ENCODE measurements at places on chromosomes 11 and 22. TPM values are rescaled to one million over a fixed set of nuclear protein-coding genes. Genes with fewer than 3 reads are reported as not detected.

CD81 gene
- 424 TPM for total RNA-seq

DNA sequence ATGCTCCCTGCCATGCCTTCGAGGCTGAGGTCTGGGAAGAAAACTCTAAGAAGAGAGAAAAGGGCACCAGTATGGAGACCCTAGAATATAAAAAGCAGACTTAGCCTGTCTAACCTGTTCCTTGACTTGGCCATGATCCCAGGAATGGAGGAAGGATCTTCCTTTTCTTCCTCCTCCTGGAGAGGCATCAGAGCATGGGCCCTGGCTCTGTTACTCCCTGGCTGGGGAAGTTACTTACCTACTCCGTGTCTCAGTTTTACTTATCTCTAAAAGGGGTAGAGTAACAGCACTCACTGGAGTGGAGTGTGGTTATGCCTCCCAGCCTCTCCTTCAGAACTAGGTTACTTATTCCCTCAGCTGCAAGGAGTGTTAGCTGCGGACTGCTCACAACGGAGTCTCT lies 55.2 kb upstream of the PHF21A start:
- no peak for DNase-seq

DNA sequence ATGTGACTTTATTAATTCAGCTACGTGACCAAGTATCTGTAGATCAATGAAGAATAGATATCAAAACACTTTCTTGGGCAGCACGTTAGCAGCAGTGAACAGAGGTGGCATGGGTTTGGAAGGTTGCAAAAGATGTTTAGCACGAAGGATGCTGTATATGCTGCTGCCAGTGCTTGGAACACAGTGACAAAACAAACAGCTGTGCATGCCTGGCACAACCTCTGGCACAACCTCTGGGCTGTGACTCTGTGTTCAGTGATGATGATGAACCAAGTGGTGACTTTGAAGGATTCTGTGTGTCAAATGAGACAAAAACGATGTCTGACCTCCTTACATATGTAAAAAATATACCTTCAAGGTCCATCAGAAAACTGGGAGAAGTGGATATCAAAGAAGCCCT lies 104.7 kb downstream of the TBC1D22A start:
- DNase-seq, result no peak

- DNase-seq, result no peak
Measured at GRCh38 chr11:34650528-34650927, 29.6 kb downstream of the EHF start.

MTA2 gene
- total RNA-seq, result 157 TPM

GRCh38 chr22:33969045-33969444 lies 48.8 kb upstream of the LARGE1 start:
- no peak for DNase-seq

- DNase-seq, result no peak
Measured at GRCh38 chr11:126523441-126524205, 168.1 kb downstream of the ST3GAL4 start.

PYGM gene
- 0.26 TPM for total RNA-seq

DNA sequence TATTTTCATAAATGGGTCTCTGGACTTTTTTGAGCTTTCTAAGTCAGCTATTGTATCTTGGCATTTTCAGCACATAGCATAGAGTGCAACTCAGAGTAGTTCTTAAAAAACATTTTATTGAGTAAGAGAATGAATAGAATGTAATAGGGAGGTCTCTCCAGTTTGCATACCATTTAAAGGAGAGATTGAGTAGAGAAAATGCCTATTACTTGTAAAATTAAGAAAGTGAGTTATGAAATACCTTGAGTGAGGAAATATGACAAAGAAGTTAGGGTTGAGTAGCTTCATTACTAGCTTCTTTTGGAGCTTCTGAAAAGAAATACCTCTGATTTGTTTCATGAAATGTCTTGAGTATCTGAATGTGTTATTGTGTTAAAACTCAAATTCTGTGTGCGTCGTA lies 140.0 kb downstream of the AASDHPPT start:
- DNase-seq, result no peak

TMEM191B gene
- 1.3 TPM for total RNA-seq

DNA sequence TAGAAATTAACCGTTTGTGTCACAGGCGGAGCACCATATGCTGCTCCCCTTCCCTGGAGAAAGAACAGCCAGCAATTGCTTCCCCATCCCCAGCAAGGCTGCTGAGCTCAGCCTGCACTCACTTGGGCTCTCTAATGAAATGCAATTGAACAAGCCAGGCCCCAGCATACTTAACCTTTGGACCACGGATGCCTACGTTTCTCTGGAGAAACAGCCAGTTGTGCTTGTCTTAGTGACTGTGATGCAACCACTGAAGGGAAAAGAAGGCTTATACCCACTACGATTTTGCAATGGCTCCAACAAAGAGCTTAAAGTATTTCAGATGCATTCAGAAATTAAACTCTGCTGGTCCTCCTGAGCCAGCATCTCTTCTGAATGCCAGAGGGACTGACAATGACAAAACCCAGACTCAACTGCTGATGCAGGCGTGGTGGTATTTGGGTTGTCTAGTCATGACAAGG lies 51.3 kb upstream of the SESN3 start:
- DNase-seq, result no peak

DNA sequence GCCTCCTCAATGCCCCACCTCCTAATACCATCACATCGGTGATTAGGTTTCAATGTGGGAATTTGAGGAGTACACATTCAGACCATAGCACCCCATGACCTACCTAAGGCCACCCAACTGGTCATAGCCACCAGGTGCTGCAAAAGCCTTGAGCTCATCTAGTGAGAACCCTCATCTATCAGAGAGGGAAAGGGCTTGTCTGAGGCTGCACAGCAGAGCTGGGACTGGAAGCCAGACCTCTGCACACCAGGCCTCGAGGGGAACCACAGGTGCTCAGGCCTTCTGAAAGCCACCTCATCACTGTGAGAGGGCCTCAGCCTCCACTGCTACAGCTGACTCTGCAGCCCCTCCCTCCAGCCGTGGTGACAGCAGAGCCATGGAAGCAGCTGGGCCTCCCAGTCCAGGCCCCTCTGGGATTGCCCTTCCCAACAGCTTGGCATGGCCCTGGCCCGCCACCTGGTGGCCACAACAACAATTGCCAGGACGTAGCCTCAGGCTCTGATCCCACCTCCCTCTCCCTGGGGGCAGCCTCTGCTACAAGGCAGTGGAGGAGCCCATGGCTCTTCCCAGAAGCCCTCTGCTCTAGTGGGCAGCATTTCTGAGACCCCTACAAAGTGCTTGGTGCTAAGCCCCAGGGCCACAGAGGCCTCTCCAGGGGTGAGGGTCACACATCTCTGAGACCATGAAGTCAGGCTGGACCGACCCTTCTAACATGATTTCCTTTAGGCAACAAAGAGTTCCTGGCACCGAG lies 41.0 kb upstream of the PRDM11 start:
- peak; percentile 87 for DNase-seq

OR5T3 gene
- not detected for total RNA-seq

GRCh38 chr22:25110846-25111578 lies 88.6 kb upstream of the CRYBB3 start:
- DNase-seq, result peak; percentile 72

TYR gene
- not detected for total RNA-seq

GRCh38 chr11:114165326-114166230 lies 106.1 kb downstream of the ZBTB16 start:
- DNase-seq, result no peak

OAF gene
- total RNA-seq, result 15.5 TPM

DNA sequence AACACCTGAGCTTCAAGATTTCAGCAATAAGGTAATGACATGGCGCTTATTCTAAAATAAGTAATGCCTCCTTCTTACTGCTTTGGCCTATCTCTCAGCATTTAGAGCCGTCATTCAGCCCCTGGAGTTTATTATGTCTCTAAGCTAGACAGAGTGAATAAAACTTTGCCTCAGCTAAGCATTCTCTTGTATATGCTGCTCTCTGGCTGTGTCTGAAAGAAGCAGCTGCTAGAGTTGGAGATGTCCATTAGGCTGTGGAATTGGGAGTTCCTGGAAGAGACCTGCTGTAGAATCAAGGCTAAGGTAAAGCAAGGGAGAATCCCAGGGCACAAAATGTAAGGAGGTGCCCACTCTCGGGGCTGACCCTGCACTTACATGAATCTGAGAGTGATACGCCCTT lies 35.5 kb upstream of the TTC12 start:
- no peak for DNase-seq

DNA sequence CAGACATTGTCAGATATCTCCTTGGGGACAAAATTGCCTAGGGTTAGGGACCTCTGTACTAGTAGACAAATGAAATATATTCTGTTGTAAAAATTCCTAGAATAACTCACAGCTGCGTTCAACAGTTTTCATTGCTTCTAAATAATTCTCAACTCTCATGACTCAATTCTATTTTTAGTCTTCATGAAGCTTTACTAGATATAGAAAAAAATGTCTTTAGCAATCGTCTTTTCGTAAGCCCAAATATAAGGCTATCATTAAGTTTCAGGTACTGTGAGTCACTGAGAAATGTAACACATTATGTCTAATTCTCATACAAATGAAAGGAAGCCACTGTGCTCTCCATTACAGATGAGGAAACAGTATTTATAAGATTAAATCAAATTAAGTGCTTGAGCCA lies 6.4 kb downstream of the MMP12 start:
- DNase-seq, result no peak

MMP10 gene
- total RNA-seq, result not detected

- DNase-seq, result no peak
Measured at GRCh38 chr11:43790444-43790794, 90.2 kb upstream of the ALKBH3 start.

DNA sequence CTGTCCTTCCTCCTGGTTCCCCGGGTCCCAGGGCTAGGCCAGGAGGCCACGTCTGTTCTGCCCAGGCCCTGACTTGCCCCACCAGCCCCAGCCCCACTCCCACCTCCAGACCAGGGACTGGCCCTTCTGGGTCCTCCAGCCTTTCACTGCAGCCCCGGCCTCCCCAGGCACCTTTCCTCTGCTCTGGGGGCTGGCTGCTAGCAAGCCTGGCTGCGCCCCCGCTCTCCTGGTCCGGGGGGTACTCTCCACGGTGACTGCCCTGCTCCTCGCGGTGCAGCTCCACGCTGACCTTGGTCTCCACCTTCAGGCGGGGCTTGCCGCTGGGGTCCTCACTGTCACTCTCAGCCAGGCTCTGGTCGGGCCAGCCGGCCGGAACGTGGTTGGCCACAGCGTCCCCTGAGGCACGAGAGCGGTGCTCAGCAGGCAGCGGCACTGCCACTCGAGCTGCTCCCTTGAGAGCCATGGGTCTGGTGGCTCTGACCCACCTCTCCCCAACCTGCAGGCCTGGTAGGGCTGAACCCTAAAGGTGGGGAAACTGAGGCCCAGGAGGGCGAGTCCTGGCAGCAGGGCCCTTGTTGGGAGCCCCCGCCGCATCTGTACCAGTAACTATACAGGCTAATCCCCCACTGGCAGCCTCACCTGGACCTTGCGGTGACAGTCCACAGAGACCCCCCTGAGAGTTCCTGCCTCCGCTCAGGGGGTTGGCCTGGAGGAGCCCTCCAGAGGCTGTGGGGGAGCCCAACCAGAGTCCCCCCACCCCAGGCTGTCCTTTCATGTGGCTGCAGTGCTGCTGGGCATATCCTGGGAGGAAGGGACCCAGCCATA lies 29.0 kb downstream of the TRMU start:
- DNase-seq, result no peak

GRCh38 chr11:130694488-130695045 lies 221.7 kb downstream of the SNX19 start:
- DNase-seq, result no peak

CABP7 gene
- not detected for total RNA-seq

- DNase-seq, result no peak
Measured at GRCh38 chr11:87398931-87399330, 361.2 kb downstream of the TMEM135 start.

DNA sequence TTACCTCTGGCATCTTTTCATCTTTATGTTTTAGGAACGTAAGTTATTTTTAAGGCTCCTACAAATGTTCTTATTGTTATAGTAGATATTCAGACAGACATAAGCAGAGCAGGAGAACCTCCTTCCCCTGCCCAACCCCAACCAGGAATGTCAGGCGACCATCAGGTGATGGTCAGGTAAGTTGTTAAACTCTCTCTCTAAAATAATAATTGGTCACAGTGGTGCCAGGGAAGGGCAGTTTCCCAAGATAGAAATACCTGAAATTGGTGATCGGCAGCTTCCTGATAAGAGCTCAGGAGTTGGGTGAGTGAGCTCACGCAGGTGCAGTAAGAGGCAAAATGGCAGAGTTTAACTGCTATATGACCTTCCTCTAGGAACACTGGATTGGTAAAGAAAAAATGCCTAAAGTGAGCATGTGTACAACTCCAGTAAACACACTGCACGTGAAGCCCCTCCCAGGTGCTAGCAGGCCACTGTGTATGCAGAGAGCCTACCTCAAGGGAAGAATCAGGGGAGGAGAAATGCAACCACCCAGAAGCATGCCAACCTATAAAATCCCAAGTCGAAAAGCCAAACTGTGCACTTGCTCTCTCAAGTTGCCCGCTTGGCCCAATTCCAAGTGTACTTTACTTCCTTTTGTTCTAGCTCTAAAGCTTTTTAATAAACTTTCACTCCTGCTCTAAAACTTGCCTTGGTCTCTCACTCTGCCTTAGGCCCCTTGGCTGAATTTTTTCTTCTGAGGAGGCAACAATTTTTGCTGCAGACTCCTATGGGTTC lies 273.9 kb downstream of the SBF2 start:
- DNase-seq, result no peak

GRCh38 chr11:17976651-17977050 lies 36.2 kb downstream of the SERGEF start:
- no peak for DNase-seq

DNA sequence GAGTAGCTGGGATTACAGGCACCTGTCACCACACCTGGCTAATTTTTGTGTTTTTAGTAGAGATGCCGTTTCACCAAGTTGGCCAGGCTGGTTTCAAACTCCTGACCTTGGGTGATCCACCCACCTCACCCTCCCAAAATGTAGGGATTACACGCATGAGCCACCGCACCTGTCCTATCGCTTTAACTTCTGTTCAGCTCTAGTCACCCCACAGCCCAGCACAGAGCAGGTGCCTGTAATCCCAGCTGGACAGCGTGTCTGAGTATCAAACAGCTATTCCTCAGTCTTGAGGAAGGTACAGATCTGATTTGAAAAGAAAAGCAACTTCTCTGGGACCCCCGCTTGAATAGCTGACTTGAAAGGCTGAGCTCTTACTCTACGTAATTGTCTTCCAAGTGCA lies 149.1 kb downstream of the CTTN start:
- no peak for DNase-seq

DNA sequence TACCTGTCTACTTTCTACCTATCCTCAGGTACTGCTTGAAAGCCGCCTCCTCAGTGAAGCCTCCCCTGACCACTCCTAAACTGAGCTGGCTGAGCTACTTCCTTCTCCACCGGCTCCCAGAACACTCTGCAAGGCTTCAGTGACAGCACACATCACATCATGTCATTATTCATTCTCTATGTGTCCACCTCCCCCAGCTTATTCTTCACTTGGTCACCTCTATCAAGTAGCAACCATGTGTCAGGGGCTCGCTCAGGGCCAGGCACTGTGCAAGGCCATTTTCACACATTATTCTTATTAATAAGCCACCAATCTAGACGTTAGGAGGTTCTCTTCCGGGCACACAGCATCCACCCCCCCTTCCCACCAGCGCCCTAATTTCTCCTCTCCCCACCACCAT lies 3.7 kb upstream of the ELFN2 start:
- DNase-seq, result no peak

ADORA2A gene
- total RNA-seq, result 18.5 TPM

GRCh38 chr11:95182397-95182796 lies 48.6 kb downstream of the SESN3 start:
- no peak for DNase-seq

All from endothelial cell (in vitro differentiated cells).